ENCODE measurements at places on chromosomes 11 and 22.

GRCh38 chr22:48334971-48335370 is 1492.7 kb downstream of the BRD1 start:
- DNase-seq: no peak

DNA sequence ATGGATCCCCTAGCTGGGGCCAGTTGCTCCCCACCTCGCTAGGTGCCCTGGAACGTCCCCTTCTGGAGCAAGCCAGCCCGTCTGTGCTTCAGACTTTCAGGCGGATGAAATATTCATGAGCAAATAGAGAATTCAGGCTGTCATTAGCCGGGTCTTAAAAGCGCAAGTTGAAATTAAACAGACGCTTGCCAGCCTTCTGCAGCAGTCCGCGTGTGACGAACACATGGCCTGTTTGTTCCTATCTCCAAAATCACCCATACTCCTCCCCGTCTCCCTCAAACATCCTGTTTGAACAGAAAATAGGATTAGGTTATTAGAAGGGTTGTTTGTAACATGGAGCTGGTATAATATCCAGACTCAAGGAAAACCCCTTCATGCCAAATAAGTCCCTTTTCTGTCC is 38.7 kb downstream of the MYO18B start:
- no peak for DNase-seq

DNA sequence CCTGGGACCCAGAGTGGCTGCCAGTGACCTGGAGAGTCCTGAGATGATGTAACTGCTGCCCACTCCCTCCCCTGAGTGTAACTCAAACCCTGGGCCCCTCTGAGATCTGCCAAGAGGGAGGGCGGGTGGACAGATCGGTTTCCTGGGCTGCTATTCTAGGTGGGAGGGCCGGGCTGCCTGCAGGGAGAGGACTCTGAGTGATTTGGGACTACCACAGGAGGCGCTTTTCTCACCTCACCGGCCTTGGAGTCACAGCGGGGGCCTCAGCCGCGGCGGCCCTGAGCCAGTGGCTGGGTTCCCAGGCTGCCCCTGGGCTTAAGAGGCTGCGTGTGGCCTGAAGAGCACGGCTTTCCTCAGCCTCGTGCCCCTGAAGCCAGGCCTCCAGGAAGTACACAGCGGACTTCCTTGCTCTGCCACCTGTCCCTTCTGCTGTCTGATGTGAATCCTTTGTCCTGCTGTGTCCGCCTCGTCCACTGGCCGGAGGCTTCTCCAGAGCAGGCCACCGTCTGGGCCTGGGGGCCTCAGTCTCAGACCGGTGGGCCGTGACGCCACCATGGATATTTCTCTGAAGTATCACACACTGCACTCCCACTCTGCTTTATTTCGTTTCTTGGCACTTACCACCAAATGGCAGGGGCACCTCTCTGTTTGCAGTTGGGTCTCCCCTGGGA is 11.5 kb downstream of the RELT start:
- DNase-seq: no peak

- DNase-seq: no peak
These were observed 16.2 kb upstream of the CASTOR1 start for GRCh38 chr22:30305519-30305905.

GRCh38 chr11:126522152-126522551 is 166.7 kb downstream of the ST3GAL4 start:
- no peak for DNase-seq

GRCh38 chr11:123382555-123383074 is 47.5 kb upstream of the GRAMD1B start:
- no peak for DNase-seq

DNA sequence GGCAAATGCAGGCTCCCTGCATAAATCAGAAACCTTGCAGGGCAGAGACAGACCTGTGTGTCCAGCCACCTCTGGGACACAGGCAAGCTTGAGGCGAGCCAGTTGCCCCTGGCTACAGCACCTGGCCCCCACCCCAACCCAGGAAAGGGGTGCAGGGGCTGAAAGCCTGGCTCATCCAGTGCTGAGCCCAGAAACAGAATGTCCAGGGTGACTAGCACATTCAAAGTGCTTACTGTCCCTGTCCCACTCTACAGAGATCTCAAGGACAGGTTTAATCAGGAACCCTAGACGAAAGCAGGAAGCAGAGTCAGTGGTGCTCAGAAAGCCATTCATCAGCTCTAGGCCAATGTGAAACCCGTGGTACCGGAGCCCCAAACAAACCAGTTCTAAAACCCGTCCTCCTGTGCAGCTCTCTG is 31.9 kb downstream of the PLEKHA7 start:
- DNase-seq: no peak

GRCh38 chr11:132186699-132187098 is 816.3 kb downstream of the NTM start:
- no peak for DNase-seq

DNA sequence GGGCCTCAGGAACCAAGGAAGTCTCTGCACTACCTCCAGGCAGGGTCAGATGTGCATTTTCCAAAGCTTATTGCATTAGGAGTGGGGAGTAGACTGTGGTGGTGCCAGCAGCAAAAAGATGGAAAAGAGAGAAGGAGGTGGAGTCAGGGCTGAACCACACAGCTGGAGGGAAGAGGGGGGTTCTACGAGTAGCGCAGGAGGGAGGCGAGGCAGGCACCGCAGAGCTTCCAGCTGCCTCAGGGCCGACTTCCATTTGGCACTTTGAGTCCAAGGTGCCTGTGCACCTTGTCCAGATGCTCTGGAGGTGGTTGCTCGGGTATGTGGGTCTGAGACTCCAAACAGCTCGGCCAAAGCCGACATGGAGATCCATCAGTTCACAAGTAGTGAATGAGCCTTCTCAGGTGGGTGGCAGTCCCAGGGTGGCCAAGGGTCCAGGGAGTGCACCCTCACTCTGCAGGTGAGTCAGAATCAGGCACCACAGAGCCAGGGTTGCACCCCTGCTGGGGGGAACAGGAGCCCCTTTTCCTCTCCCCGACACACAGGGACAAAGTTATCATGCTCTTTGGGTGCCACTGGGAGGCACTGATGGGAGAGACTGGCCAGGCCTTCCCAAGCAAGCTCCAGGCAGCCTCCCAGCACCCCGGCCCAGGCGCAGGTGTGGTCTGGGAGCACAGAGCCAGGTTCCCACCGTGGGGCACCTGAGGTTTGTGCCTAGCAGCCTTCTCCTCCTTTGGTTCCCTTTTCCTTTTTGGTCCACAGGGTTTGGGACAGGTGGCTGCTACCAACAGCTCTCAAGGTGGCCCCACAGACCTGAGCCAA is 30.2 kb downstream of the GGT5 start:
- no peak for DNase-seq

DNA sequence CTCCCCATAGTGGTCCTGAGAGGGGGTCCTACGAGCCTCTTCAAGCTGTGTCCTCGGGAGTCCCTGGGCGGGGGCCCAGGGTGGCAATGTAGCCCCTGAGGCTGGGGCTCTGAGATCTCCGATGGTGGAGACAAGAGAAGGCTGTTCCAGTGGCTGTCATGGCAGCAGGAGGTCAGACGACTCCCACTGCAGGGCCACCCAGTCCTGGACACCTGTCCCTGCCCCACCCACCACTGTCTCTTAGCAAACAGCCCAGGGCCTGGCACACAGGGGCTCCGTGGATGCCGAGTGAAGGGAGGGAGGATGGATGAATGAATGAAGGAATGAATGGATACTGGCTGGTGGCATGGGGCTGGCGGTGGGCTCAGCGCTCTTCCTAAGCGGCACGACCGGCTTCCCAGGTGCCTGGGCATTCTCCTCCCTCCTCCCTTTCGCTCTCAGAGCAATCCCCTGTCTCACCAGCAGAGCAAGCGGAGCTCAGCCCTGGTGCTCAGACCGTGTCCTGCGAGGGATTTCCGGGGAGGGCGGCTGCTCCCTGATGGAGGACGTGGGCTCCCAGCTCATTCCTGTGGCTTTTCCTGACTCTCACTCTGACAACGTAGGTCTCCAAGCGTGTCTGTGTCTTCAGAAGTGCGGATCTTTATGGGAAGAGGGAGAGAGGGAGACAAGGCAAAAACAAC is 1272.6 kb downstream of the BRD1 start:
- no peak for DNase-seq

DNA sequence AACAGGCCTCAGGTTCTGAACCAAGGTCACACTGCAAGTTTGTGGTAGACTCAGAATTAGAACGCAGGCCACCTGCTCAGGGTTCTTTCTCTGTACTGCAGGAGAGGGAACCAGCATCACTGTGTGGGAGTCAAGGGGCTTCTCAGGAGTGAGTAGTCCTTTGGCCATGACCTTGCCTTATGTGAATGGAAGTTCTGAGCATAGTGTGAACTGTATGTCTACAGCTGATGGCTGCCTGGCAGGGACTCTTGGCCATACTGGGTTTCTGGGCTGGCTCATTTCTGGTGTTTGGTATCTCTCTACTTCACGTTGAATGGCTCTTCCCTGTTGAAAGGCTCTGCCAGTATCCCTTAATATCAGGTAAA is 40.1 kb upstream of the TUB start:
- DNase-seq: no peak

- DNase-seq: no peak
These were observed 28.7 kb downstream of the IGHMBP2 start for GRCh38 chr11:68932358-68932757.

DNA sequence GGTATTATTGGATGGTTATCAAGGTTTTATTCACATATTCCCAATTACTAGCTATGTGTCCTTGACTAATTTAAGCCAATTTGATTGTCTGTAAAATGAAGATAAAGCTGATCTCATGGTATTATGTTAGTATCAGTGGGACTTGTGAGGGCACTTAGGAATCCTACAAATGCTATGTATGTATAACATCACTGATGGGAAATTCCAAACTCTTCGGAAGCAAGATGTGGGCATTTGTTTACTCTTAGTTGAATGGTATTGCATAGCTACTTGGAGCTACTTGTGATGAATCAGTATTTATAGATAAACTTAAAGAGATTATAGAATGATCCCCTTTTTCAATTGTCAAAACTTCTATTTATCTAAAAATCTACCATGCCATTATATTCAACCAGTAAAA is 239.9 kb downstream of the CNTN5 start:
- no peak for DNase-seq

DNA sequence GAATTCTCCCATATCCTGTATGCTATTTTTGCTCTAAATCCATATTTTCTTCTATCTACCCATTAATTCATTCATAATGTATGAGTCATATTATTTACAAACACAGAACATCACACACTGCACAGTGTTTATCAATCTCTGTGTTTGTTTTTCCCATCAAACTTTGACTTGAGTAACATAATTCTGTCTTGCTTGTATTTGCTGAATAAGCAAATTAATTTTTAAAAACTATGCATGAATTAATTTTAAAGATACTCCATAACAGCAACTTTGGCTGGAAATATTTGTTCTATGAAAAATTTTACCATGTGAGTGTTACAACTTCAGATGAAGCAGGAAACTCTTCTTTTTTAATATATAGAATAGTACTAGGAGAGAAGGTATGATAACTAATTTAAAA is 275.6 kb downstream of the GRM5 start:
- no peak for DNase-seq

DNA sequence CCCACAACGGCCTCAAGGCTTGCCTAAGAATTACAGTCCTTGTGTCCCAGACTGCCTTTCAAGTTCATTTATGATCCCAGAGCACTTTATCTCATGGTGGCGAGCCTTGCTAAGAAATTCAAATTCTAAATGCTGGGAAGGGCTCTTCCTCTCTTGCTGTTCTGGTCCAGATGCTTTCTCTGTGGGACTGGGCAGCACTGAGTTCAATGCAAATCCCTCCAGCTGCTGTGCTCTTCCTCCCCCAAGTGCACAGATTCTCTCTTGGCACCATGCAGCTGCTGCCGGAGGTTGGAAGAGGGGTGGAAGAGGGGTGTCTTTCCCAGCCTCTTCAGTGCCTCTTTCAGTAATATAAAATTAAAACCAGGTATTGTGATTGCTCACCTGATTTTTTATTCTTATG is 828.0 kb downstream of the DLG2 start:
- no peak for DNase-seq

GRCh38 chr11:16959602-16960001 is 54.6 kb downstream of the PLEKHA7 start:
- DNase-seq: no peak

All from caudate nucleus (tissue), 63 donors.